GM23248 (cell line): ENCODE measurements at places on chromosomes 7 and 10. TPM values are rescaled to one million over a fixed set of nuclear protein-coding genes. Genes with fewer than 3 reads are reported as not detected.

The DNAJC2 gene
- total RNA-seq, result 17.8 and 19.3 TPM in 2 replicates

The PILRA gene
- total RNA-seq, result not detected in 2 replicates

The VPS37D gene
- 3.5 and 5.9 TPM in 2 replicates for total RNA-seq

DNA sequence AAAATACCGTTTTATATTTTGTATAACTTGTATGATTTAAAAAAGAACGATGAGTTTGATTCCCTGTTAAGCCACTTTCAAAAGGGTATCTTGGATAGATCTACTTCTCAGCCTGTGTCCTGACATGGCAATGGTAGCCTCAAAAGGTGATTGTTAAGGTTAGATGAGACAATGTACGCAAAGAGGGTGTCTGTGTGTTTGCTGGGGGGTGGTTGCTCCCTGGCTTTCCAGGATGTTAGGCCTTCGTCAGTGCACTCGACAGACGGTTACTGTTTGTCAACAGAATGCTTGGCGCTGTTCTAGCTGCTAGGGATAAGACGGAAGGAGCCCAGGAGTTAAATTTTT, 90.3 kb downstream of the NEURL1 start:
- no peaks in the 10 kb centered on the region for H3K36me3 ChIP-seq
- H3K27ac ChIP-seq, result no peak overlapping the region
- H3K4me1 ChIP-seq, result no peaks in the 10 kb centered on the region
- no peak for DNase-seq
- H3K27me3 ChIP-seq, result 0 out of 2 replicates have a peak, but pooled peaks cover 8% of the 10 kb centered on the region

- peaks cover 27% of the 10 kb centered on the region for H3K4me1 ChIP-seq
- H3K4me3 ChIP-seq, result no peak overlapping the region
- DNase-seq, result no peak
- no peak overlapping the region for H3K27ac ChIP-seq
- H3K27me3 ChIP-seq, result no peaks in the 10 kb centered on the region
These were observed 28.6 kb downstream of the ST7 start for GRCh38 chr7:116981939-116982338.

DNA sequence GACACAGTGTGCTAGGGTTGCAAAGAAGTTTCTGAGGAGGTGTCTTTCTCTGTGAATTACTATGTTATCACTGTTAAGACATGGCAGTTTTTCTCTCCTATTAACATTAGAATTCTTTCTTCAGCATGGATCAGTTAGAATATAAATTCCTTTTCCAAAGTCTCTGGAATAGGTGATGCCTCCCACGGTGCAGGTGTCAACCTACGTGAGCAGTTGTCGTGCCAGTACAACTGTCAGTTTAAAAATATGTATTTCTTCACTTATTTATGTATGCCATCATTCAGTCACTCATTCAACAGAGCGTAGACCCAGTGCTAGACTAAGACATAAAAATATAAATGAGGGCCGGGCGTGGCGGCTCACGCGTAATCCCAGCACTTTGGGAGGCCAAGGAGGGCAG, 83.5 kb downstream of the TACC2 start:
- no peaks in the 10 kb centered on the region for H3K27me3 ChIP-seq
- H3K27ac ChIP-seq, result no peak overlapping the region
- H3K4me3 ChIP-seq, result no peak overlapping the region
- DNase-seq, result no peak
- H3K36me3 ChIP-seq, result no peaks in the 10 kb centered on the region

DNA sequence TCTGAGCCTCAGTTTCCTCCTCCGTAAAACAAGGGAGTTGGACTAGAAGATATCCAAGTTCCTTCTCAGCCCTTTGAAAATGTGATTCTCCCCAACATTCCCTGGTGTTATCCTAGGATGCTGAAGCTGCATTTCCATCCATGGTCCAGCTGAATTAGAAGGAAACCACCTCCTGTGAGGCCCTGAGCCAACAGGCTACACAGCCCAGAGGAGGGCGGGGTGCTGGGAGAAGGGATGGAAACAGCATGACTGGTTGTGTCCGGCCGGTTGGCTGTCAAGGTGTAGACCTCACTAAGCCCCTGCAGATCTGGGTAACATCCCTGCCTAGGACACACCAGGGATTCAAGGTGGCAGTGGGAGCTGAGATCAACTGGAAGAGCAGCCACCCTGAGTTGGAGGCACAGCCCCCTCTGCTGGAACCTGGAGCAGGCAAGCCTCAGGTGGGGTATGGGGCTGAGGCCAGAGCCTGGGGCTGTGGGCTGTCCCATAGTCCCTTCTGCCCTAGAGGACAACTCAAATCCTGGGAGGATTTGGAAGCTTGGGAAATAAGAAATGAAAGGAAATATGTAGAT, 72.0 kb downstream of the PAX2 start:
- no peaks in the 10 kb centered on the region for H3K4me1 ChIP-seq
- DNase-seq, result no peak
- H3K27ac ChIP-seq, result no peak overlapping the region
- peaks cover 94% of the 10 kb centered on the region for H3K27me3 ChIP-seq
- H3K4me3 ChIP-seq, result no peak overlapping the region
- no peaks in the 10 kb centered on the region for H3K36me3 ChIP-seq

DNA sequence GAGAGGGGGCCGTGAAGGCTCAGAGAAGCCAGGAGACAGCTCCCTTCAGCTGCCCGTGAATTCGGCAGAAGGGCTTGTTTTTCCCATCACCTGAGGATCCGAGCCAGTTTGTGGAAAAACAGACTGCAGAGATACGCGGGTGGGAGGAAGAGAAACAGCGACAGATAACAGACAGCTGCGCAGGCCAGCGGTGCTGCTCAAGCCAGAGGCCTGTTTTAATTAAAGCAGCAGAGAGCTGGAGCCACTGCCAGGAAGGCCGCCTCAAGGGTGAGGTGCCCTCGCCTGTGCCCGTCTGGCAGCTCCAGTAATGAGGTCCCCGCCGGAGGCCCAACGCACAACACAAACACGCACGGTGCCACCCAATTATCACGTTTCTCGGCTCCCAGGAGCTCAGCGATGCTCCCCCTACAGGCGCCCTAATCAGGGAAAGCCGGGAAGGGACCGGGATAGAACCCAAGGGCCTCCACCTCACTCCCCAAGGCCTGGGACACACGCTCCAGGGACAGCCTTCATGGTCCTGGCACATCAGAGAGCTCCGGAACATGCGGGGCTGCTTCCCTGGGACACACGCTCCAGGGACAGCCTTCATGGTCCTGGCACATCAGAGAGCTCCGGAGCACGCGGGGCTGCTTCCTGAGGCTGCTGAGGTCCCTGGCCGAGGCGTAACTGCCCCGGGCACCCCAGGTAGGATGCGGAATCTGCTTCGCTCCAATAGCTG, 60.6 kb upstream of the DNAAF5 start:
- H3K27me3 ChIP-seq, result no peaks in the 10 kb centered on the region
- H3K36me3 ChIP-seq, result no peaks in the 10 kb centered on the region
- no peak overlapping the region for H3K4me3 ChIP-seq
- H3K27ac ChIP-seq, result no peak overlapping the region
- peak; percentile 35 for DNase-seq
- peaks cover 11% of the 10 kb centered on the region for H3K4me1 ChIP-seq

DNA sequence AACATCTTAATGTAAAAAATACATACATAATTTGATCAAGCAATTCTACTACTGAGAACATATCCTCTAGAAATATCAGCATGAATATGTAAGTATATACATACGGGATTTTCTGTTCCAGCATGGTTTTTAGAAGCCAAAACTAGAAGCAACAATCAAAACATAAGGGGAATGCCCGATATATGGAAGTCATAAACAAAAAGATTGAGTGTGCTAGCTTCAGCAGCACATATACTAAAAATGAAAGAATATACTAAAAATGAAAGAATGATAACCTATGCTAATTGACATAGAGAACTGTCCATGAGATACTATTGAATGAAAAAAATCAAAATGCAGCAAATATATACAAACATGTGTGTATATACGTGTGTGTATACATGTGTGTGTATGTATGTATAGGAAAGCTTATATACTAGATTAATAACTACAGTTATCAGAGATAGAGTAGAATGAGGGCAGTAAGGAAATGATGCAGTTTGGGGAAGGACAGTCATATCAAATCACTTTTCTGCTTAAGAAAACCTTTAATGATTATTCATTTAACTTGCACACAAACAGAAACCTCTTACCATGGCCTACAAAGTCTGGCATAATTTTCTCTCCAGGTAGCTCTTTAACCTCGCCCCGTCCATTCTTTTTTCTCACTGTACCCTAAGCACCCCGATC, 72.9 kb downstream of the NPY start:
- H3K4me3 ChIP-seq, result no peak overlapping the region
- H3K27me3 ChIP-seq, result peaks cover 4% of the 10 kb centered on the region
- no peaks in the 10 kb centered on the region for H3K4me1 ChIP-seq
- no peak for DNase-seq
- no peaks in the 10 kb centered on the region for H3K36me3 ChIP-seq

DNA sequence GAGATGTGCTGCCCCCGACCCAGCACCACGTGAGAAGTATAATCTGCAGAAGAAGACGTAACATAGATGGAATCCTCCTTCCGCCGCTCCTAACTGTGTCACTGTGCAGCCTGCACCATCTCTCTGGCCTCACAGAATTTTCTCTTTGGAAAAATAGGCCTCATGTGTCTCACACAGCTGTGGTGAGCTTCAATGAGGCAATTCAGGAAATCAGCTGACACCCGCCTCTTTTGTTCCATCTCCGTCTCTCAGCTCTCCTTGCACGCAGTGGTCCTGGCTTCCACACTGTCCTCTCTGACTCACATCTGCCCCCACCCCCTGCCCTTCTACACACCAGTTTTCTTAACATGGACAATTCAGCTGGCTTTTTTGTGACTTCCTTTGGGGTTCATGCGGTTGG, 7.2 kb downstream of the C10orf90 start:
- H3K27me3 ChIP-seq, result no peaks in the 10 kb centered on the region
- peak; percentile 98 for DNase-seq
- H3K27ac ChIP-seq, result peak overlapping the region; percentile 95
- H3K4me3 ChIP-seq, result peak overlapping the region; percentile 59
- H3K36me3 ChIP-seq, result no peaks in the 10 kb centered on the region

DNA sequence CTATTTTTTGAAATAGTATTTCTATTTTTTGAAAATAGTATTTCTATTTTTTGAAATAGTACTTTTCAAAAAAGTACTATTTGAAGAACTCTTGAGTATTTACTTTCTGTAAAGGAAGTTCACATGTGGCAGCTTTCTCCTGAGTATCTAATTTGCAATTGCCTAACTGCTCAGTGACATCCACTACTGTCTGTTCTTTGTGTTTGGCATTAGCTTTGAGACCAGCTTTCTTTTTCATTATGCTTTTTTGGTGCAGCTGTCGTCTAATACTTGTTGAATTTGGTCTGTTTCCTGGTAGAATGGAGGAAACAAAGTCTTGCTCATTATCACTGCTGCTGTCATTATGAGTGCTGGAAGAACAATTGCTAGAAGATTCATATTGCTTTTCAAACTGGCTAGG, 99.1 kb downstream of the BMPR1A start:
- no peaks in the 10 kb centered on the region for H3K36me3 ChIP-seq
- no peak for DNase-seq
- H3K27ac ChIP-seq, result no peak overlapping the region
- H3K27me3 ChIP-seq, result no peaks in the 10 kb centered on the region
